ENCODE measurements at places on chromosomes 5 and 9.

DNA sequence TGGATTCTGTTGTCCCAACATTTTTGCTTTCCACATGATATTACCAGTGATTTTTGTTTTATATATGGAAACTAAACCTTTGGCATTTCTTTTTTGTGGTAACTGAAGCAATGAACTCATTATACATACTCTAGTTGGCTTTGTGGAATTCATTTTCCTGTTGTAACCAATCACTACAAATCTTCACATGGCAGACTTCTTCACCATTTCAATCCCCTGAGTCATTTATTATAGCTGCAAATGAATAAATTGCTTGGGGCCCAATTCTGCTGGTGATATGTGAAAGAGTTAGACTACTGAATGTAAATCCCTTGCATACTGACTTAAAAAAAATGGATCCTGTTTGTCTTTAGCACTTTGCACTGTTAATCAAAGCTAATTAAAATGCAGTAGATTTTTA lies 1709.6 kb upstream of the WWC1 start:
- DNase-seq, result no peak

DNA sequence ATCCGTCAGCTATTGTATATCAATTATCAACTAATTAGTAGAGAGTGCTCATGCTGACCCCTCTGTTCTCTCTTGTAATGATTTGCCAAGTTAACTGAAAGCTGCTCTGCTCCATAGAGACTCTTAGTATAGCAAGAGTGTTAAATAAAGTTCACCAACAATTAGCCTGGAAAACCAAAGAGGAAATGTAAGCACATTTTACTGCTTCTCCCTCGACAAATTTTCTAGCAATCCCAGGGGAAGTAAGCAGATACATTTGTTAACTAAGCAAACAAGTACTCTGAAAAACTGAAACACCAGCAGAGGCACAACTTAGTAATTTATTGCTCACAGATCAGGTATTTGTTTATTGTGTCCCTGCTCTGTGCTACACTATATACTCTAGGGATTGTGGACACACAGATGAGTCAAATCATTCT lies 162.2 kb downstream of the GLIS3 start:
- no peak for DNase-seq

DNA sequence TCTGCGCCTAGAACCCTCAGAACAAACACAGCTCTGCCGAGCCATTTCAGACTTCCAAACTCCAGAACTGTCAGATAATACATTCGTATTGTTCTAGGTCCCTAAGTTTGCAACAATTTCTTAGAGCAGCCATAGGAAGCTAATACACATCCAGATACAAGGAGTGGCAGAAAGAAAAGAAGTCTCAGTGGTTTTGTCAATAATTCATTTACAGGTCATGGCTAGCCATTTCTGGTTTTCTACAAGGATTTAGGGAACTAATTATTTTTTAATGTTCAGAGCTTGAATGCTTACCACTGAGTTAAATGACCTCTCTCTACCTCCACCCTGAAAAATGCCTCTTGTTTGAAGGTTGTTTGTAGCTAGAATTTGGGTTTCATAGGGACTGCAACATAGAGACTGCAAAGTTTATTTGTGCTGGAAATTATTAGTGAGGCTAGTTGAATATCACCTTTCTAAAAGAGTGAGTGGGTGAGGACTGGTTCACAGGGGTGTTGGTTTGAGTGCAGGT lies 15.5 kb upstream of the ERMP1 start:
- DNase-seq, result no peak

GRCh38 chr5:78569441-78569840 lies 79.1 kb downstream of the LHFPL2 start:
- no peak for DNase-seq

GRCh38 chr9:98360176-98360708 lies 104.8 kb upstream of the TBC1D2 start:
- no peak for DNase-seq

- no peak for DNase-seq
Measured at GRCh38 chr9:112310826-112311225, 22.6 kb downstream of the PTBP3 start.

- no peak for DNase-seq
Measured at GRCh38 chr9:4266602-4267001, 33.3 kb downstream of the GLIS3 start.

DNA sequence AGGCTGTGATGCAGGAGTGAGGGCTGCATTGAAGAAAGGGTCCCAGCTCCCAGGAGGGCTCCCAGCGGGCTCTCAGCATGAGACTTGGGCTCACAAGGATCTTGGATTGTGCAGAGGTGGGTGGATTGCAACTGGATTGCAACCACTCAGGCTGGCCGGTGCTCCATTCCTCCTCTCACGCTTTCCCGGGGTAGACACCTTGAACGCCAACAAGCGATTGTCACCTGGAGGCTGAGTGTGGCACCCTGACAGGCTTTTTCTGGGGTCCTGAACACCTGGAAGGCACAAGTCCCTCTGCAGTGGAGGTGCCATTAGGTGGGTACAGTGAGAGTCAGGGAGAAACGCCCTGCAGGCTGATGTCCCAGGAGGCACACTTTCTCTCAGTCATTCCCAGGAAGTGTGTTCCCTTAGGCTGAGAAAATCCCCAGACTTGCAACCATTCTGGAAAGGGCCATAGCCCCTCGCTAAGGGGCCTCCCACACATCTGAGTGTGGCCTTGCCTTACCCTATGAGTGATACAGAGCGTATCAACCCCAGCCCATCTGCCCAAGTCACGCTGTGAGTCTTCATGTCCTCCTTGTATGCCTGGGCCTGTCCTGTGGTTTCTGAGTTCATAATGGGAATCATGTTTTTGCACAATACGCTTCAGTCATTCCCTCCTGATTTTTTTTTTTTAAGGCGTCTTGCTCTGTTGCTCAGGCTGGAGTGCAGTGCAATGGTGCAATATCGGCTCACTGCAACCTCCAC lies 488.1 kb downstream of the IRX1 start:
- no peak for DNase-seq

- no peak for DNase-seq
Measured at GRCh38 chr5:131983244-131983771, 28.1 kb downstream of the ACSL6 start.

GRCh38 chr9:93192721-93193387 lies 8.9 kb downstream of the WNK2 start:
- no peak for DNase-seq

- DNase-seq, result no peak
Measured at GRCh38 chr9:136853596-136854112, 1.5 kb downstream of the MAMDC4 start.

GRCh38 chr5:45093377-45093776 lies 284.6 kb downstream of the MRPS30 start:
- no peak for DNase-seq

GRCh38 chr5:139638090-139638735 lies 9.9 kb upstream of the CXXC5 start:
- peak; percentile 67 for DNase-seq

DNA sequence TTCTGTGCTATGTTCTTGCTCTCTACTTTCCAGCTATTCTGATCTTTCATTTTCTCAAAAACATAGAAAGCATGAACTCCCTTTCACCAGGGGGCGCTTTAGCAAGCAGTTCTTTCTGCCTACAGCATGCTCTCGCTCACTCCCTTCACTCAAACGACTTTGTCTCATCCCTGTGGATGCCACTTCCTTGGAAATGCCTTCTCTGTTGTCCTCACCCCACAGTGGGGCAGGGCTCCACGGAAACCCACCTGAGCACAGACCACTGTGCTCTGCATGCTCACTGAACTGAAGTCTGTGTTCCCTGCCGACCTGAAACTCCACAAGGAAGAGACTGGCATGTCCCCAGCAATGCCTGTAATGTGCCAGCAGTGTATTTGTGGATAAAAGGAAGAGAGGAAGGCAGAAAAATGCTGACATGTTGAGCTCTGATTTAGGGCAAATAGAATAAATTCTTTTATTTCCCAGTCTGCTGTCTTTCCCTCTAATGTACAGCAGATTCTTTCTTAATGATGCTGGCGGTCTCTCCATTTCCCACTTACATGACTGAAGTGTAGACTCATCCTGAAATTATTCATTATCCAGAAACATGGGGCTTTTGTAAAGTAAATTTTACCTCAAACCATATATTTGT lies 4.9 kb upstream of the ROR2 start:
- peak; percentile 52 for DNase-seq

DNA sequence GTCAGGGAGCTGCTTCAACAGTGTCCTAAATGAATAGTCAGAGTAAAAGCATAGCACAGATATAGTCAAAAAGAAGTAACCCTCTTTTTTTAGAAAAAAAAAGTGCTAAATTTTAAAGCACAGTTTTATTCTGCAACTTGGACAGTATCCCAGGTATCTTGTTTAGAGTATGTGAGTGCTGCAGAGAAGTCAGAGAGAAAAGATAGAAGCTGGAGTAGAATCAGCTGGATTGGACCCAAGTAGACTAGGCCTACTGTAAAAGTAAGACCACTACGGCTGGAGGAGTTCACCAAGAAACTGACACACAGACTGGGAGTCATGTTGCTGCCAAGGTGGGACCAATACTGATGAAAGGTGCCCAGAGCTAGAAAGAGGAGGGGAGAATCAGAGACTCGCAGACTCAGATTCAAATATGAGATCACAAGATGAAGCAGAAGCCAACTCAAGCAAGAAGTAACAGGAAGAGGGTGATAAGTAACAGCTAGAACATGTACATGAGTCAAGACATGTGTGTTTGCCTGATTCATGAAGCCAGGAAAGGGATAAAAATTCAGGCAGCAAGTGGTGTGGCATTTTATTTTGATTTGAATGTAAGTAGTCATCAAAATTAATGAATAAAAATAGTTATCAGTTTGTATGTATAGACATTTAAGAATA lies 25.6 kb upstream of the TUSC1 start:
- no peak for DNase-seq

DNA sequence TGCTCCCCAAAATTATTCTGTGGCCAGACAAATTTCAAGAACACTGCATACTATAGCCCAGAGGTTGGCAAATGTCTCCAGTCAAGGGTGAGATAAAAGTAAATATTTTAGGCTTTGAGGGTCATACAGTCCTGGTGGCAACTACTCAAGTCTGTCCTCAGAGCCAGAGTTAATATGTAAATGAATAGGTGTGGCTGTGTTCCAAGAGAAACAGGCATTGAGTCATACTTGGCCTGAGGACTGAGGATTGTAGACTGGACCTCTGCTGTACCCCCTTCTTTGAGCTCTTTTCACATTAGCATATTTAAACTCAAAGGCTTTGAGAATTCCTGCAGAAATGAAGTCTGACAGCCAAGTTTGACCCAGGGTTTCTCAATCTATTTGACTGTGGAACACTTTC lies 129.2 kb upstream of the PTCH1 start:
- DNase-seq, result no peak

DNA sequence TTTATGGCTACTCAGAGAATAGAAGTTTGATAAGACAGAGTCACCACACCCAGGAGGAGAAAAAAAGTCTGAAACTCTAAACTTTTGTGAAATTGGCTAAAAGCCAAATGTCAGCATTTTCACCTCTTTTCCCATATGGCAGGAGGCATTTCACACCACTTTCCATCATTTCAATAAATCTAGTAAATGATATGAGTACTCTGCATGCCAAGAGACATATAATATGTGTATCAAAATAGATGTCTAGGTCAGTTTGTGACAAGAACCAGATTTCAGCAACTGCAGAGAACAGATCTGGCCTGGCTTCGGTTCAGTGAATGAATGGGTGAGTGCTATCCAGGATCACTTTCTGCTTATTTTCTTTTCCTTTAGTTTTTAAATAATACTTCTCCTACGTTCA lies 470.8 kb downstream of the ENC1 start:
- DNase-seq, result no peak

DNA sequence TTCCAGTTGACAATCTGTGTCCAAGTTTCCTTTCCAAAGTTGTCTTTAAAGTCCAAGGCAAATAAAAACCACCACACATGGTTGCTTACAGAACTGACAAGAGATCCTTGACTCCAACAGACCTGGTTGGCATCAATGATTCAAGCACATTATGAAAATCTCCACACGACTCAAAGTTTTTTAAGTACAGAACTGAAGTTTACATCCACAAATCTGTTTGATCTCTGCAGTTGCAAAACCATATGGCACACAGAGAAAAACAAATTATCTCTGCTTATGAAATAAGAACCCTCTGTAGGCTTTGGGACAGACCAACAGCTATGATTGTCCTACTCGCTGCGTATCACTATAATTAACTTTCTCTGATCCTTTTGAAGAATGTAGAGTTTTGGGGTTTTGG lies 60.8 kb downstream of the MLLT3 start:
- no peak for DNase-seq

DNA sequence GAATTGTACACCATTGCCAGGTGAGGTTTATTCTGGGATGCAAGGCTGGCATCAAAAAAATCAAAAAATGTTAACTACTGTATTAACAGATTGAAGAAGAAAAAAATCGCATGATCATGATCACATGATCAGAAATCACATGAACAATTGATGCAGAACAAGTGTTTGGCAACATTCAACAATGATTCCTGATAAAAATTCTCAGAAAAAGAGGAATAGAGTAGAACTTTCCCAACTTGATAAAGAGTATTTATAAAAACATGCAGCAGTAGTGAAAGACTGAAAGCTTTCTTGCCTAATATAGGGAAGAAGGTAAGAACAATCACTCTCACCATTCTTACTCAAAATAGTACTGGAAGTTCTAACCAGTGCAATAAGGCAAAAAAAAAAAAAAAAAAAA lies 16.4 kb downstream of the SLCO4C1 start:
- DNase-seq, result no peak

DNA sequence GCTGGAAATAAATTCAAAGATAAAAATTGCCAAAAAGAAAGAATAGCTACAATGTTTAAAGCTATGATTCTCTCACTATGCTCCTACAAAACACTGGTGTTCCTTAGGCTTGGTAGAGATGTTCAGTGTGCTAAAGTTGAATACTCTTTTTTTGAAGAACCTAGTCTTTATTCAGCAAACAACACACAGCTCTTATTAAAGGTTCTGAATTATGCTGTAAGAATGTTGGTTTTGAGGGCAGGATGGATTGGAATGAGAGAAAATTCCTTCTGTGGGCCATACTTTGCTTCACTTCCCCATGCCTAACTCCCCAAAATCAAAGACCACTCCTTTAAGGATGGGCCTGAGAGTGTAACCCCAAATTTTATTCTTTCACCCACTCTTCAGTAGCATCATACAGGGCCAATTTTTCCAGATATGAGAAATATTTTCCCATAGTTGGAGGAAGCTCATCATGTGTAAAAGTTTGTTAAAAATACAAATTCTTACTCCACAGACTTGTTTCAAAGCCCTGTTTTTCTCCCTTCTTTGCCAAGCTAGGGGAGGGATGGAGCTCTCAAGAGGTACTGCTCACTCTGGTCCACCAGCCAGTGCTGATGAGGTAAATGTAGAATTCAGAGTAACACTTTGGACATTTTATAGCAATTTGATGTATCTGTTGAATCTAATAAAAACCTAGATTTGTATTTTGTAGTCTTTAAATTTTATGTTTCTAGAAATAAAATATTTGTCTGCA lies 99.3 kb downstream of the GDNF start:
- DNase-seq, result no peak

DNA sequence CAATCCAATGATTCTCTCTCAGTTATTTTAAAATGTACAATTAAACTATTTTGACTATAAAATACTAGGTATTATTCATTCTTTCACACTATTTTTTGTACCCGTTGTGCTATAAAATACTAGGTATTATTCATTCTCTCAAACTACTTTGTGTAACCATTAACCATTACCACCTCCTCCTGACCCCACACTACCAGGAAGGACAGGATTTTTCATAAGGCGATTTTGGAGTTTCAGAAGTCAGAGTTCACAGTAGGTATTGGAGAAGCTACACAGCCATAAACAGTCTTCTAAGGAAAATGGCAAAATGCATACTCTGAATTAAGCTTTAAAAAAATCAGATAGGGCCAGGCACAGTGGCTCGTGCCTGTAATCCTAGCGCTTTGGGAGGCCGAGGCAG lies 35.1 kb upstream of the TMEM252 start:
- no peak for DNase-seq

Measured in D721Med (cell line).